ENCODE measurements at places on chromosomes 4 and X. TPM values are rescaled to one million over a fixed set of nuclear protein-coding genes. Genes with fewer than 3 reads are reported as not detected.

DNA sequence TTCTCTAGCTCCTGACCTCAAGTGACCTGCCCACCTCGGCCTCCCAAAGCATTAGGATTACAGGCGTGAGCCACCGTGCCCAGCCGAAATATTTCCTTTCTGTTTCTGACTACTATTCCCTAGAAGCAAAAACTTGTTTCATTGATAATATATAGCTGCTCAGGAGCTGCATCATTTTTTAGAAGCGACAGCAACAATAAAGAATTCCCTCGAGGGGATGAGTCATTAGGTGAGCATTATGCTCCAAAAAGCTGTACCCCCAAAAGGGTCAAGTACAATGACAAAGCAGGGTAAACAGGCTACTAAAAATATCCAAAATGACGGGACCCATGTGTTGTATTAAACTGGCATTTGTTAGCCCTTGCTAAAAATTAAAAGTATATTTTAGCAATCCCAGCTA is 67.0 kb downstream of the RBM47 start:
- no peak overlapping the region for H3K27ac ChIP-seq
- no peak overlapping the region for H3K4me3 ChIP-seq
- peaks cover 12% of the 10 kb centered on the region for H3K4me1 ChIP-seq
- no peaks in the 10 kb centered on the region for H3K36me3 ChIP-seq
- no peak for DNase-seq

GRCh38 chr4:34362654-34363053 is 1881.7 kb downstream of the ARAP2 start:
- H3K4me3 ChIP-seq, result no peak overlapping the region
- H3K36me3 ChIP-seq, result no peaks in the 10 kb centered on the region
- H3K27me3 ChIP-seq, result no peaks in the 10 kb centered on the region
- no peak for DNase-seq
- no peaks in the 10 kb centered on the region for H3K4me1 ChIP-seq

DNA sequence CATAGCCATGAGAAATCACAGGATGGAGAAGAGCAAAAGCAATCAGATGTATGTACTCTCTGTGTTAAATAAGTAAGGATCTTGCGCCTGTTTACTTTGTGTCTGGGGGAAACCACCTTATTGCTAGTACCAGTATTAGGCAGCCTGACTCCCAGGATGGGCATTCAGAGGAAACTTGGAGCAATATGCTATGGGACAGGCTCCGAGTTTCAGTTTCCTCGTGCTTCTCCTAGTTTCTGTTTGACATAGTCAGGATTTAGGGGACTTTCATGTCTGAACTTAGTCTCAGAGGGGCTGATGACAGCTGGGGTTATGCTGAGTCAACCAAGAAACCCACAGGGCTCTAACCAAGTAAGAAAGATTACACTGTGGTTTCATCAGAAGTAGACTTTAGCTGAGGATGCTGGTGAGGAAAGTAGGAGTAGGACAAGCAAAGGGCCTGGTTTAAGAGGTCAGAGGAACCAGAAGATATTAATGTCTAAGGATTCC is 13.5 kb downstream of the NSUN7 start:
- no peaks in the 10 kb centered on the region for H3K27me3 ChIP-seq
- H3K36me3 ChIP-seq, result no peaks in the 10 kb centered on the region
- no peak overlapping the region for H3K27ac ChIP-seq
- H3K4me3 ChIP-seq, result no peak overlapping the region

DNA sequence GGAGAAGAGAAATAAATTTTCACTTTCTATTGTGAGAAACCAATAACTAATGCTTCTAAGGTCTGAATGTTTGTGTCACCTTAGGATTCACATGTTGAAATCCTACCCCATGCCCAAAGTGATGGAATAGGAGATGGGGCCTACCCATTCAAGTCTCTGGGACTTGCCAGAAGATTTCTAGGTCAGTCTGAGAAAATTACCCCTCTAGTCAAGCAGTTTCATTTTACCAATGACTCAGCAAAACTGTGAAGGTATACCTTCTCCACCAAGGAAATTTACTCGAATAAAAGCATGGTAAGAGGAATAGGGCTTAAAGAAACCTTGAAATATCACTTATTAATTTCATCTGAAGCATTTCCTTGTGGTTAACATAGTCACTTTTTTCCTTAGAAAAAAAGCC is 23.5 kb upstream of the PAPSS1 start:
- H3K27ac ChIP-seq, result no peak overlapping the region
- no peak overlapping the region for H3K4me3 ChIP-seq
- no peaks in the 10 kb centered on the region for H3K27me3 ChIP-seq
- peaks cover 5% of the 10 kb centered on the region for H3K4me1 ChIP-seq
- no peak for DNase-seq

The SYTL4 gene
- polyA plus RNA-seq, result 68.0 TPM

Measured in ovary (tissue), 10 donors.